Breast epithelium (tissue), 4 donors: ENCODE measurements at places on chromosomes 13 and 19.

DNA sequence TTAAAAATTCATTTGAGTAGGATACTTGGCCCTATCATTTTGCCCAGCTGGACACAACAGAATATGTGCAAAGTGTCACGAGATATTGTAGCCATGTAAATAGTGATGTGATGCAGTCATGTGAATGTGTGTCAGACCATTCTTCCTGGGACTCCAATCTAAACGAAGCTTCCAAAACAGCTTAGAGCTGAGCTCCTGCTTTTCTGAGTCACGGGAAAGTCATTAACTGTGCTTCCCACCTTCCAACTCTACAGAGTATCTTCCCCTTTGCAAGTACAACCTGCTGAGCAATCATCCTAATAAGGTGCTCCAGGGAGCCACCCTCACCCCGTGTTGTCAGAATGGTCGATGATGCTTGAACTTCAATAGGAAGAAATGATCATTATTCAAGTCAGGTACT, 294.7 kb downstream of the MYO16 start:
- no peak for DNase-seq

DNA sequence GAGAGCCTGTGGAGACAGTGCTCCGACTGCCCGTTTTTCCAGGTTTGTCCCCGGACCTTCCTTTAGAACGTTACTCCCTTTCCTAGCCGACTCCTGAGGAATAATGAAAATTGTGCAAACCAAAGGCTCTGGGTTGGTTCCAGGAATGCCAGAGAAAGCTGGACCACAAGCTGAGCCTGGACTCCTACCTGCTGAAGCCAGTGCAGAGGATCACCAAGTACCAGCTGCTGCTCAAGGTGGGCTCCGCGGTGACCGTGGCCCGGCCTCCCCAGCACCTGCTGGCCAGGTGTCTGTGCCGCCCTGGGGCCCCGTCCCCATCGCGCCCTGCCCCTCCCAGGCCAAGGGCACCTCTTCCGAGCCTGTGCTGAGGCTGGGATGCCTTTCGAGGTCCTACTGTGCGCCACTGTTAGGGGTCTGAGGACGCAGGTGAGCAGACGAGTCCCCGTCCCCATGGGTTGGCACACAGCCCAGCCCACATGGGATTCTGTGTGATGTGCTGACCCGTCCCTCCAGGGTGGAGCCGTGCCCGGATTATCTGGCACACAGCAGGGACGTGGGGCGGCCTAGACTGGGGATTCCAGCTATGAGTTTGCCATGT, 20.5 kb upstream of the F7 start:
- DNase-seq = no peak

- DNase-seq = peak; percentile 85
Observed at GRCh38 chr13:31982540-31982939, 49.0 kb upstream of the FRY start.

GRCh38 chr13:95676105-95676761, 706 bp upstream of the DNAJC3 start:
- DNase-seq = peak; percentile 25

DNA sequence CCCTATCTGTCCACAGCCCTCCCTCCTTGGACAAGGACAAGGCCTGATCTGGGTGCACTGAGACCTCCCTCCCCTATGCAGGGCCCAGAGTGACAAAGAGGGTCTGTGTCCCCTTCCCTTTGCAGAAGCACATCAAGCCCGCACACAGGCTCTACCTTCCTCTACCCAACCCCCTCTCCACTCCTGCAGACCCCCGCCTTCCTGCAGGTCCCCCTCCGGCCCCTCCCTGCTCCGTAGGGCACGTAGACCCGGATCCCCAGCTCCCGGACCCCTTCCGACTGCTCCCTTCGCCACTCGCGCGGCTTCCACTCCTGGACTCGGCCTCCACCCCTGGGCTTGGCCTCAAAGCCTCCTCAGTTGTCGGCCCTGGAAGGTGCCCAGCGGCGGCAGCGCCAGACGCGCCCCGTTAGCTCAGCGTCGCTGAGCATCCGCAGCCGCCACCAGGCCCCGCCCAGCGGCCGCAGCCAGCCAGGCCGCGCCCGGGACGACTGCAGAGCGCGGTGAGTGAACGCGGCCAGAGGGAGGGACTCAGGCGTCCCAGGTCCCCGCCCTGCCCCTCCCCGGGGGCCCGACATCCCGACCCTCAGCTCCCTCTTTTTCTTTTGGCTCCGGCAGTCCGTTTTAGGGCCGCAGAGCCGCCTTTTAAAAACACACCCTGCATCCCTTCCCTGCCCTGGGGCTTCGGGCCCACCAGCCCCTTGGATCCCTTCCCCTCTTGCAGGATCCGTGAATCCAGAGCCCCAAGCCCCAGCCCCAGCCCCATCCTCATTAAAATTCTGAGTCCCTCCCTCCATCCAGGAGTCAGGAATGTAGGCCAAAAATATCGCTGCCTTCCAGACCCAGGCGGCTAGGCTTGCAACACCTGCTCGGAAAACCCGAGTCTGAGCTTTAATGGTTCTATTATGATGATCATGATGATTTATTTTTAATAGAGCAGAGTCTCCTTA, 1.5 kb upstream of the MYADM start:
- no peak for DNase-seq

- DNase-seq = no peak
Observed at GRCh38 chr13:36945078-36945477, 25.0 kb upstream of the SMAD9 start.
